ENCODE measurements at places on chromosomes 16 and 17.
A peak's percentile ranks its signal among the peaks of the same experiment; 100 is the strongest.

- peak; percentile 76 for DNase-seq
Measured at GRCh38 chr17:40727447-40728231, 24.1 kb upstream of the KRT24 start.

DNA sequence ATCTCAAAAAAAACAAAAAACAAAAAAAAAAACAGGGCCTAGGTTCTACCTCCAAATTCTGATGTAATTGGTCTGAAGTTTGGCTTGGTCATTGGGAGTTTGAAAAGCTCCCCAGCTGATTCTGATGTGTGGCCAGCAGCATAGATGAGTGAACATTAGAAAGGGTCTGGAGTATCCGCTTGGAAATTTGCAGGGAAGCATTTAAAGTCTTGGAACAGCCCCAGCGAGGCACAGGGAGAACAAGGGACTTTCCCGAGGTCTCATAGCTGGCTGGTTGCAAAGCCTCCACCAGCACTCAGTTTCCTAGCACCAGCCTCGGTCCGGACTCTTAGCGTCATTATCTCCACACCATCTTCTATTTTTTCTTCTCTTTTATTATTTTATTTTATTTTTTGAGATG is 70.8 kb downstream of the RAB11FIP4 start:
- no peak for DNase-seq

DNA sequence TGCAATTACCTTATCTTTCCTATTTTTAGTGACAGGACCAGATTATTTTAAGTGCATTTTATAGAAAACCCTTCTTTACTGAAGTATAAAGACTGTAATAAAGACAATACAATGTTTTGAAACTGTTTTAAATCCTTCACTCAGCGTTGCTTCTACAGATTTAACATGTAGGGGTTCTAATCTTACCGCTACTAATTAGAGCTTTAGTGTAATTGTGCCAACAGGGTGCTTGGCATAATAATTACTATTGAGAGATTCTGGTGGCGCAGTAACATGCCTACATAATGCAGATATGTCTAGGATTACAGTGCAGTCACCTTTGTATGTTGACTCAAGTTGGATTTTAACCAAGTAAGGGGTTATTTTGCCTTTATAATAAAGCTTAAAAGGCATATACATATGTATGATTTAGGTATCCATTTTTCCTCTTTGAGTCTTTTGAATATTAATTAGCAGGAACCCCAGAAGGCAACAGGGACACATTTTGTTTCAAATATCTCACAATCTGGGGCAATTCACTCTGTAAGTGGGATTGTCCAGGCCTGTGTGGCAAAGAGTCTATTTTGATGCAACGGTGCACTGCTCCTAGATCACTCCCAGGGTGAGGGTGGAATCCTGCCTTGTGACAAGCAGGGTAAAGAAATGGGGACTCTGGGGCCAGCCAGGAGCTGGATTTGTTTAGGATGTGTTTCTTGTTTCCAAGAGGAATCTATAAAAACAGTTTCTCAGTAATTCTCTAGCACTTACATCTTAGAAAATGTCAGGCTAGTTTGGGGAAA is 604.7 kb upstream of the SALL1 start:
- DNase-seq = no peak

DNA sequence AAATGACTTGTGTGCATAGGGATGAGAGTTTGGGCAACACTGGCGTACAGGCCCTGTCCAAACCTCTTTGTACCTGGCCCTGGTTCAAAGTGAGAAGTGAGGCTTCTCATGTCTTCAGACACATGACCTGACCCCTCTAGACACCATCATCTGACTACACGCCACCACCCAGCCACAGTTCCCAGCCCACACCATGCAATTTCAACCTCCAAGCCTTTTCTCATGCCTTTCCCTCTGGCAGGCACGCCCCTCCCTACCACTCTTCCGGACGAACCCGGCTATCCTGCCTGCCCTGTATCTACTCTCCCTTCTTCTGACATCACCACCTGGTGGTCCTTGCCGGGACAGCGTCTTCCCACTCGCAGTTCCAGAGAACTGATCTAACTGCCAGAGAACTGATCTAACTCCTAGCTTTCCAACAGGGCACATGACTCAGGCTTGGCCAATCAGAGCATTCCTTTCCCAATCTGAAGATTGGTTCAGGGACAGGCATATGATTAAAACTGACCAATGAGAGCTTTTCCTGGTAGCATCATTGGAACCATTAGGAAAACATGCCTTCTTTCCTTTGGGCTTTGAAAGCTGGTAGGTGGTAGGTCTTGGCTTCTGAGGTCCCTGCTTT is 27.1 kb upstream of the IL21R start:
- peak; percentile 83 for DNase-seq

GRCh38 chr17:12977008-12977751 is 40.6 kb downstream of the ELAC2 start:
- DNase-seq = no peak

DNA sequence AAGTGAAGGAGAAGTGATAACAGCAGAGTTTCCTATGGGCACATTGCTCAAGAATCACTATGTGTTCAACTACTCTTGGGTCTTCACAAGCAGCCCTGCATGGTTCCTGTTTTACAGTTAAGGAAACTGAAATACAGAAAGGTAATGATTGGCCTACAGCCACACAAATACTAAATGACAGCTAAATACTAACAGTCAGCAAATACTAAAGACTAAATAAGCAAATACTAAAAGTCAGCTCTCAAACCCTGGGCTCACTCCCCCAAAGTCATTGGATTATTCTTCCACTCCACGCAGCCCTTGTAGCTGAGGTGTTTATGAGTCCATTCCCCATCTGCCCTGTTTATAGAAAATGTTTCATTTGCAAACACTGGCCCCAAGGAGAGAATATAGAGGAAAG is 372.7 kb upstream of the CDH11 start:
- DNase-seq = no peak

DNA sequence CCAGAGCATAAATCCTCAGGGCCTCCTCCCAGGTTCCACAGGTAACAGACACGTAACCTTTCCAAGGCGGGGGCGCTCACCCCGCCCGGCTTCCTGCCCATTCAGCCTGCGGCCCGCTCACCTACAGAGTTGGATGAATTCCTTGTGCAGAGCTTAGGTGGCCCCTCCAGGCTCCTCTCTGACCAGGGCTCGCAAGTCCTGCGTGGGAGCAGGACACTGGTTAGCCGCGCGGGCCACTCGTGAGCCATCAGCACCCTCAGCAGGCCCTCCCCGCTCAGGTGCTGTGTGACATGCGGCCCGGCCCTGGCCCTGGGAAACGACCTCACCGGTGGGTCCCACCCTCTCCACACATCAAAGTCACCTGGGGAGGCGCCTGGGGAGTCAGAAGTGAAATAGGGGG is 528 bp downstream of the TERB1 start:
- no peak for DNase-seq

GRCh38 chr16:51526621-51527020 is 375.6 kb upstream of the SALL1 start:
- DNase-seq = no peak

- no peak for DNase-seq
Measured at GRCh38 chr17:30599428-30600059, 122.3 kb downstream of the GOSR1 start.
